Activated naive CD8-positive, alpha-beta T cell treated with anti-CD3 and anti-CD28 coated beads for 36 hours (primary cell): ENCODE measurements at places on chromosomes 2 and 18.

GRCh38 chr18:136433-136832 lies 21.9 kb upstream of the USP14 start:
- peak; percentile 38 for DNase-seq

DNA sequence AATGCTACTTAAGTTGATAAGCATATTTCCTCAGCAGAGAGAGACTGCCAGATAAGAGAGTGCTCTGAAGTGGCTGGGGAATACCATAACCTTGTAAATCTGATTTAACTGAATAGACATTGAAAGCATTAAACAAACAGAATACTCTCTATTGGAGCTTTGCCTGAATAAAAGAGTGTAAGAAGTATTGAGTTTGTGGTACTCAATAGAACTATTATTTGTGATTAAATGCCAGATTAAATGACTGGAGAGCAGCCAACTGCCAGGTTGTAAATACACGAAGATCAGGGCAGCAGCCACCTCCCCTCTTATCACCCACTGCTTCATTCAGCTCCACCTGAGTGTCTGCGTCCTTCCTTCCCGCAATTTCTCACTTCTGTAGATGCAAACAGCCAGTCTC lies 373.6 kb downstream of the DCDC2C start:
- DNase-seq, result no peak

DNA sequence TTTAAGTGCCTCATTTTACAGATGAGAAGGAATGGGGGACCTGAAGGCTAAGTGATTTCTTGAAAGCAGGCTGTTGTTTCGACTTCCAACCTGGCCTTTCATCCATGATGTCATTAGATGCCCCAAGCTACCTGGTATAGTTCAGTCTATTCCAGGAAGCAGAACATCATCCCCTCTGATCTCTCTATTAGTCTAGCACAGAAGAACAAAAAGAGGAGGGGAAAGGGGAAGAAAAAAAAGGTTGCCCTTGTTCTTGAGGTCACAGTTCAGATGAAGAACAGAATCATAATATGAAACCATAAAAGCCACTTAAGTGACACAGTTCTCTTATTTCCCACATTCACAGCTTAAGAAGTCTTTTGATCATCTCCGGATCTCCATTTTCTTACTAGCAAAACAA lies 386.2 kb upstream of the HNRNPA3 start:
- peak; percentile 34 for DNase-seq

DNA sequence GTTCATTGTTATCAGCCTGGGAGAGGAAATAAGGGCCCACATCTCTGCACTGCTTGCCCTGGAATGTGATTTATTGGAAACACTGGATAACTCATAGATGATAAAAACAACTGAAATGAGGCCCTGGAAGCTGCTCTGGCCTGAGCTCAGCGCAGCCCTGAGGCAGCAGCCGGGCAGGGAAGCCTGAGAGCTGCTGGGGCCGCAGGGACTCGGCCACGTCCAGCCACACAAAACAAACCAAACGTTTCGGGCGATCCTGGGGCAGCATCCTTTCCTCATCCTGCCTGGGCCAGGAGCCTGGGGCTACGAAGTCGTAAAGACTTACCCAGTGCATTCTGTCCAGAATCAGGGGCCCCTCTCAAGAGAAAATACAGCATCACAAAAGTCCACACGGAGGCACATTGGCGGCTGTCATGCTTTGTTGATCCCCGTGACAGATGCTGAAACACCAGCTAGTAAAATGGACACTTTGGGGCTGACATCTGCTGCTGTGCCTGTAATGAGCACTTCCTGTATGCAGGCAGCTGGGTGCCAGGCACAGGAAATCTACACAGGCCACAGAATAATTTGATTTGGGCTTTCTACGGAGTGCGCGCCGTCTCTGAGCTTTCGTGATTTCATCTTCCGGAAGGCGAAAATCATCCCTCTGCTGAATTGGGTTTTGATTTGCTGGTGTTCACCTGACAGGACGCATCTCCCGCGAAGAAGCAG lies 250.6 kb downstream of the EIPR1 start:
- no peak for DNase-seq

DNA sequence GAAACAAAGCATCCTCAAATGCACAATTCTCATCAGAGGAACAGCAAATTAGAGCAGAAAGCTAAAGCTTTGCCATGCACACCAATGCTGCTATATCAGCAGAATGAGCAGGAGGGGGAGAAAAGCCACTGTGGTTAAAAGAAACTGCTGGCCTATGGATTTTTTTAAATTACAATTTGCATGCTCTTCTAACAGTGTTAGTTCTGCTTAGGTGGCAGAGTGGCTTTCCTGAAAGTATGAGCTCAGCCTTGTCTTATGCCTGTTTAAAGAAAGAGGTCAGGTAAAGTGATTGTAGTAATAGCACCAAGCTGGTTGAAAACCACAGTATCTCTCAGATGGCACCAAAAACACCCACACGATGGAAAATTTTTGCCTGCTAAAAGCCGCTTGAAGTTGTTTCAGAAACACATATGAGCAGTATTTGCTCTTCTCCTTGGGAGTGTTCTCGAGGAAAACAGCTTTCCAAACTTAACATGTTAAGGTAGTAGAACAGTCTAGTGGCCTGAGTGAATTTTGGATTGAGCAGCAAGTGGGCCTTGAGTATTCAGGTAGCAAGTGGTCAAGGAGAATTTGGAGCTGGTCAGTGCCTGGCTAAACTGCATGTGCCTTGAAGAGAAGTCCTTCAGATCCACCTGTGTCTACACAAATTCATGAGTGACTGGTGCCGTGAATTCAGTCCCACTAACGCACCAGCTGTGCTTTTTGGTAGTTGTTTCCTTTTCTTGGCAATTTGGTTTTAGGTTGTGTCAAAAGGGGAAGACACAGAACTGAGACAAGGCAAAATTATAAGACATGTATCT lies 19.6 kb upstream of the NDUFV2 start:
- peak; percentile 66 for DNase-seq

GRCh38 chr2:68236103-68236734 lies 16.1 kb downstream of the PPP3R1 start:
- DNase-seq, result no peak

DNA sequence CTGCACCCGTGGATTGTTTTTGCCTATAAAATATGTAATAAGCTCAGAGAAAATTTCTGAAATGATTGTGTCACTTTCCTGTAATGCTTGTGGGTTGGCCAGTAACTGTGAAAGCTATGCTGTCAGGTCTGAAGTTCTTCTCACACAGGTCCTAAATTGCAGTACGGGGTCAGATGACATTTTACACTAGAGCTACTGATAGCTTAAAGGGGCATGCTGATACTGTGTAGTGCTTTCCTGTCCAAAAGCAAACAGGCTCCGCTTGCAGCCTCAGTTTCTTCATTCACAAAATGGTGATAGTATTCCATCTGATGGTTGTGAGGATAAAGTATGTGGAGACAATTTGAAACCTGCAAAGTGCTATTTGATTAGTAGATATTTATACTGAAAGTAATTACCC lies 7.6 kb upstream of the FARSB start:
- no peak for DNase-seq

- DNase-seq, result no peak
Observed at GRCh38 chr18:74445585-74445984, 11.5 kb downstream of the DIPK1C start.

DNA sequence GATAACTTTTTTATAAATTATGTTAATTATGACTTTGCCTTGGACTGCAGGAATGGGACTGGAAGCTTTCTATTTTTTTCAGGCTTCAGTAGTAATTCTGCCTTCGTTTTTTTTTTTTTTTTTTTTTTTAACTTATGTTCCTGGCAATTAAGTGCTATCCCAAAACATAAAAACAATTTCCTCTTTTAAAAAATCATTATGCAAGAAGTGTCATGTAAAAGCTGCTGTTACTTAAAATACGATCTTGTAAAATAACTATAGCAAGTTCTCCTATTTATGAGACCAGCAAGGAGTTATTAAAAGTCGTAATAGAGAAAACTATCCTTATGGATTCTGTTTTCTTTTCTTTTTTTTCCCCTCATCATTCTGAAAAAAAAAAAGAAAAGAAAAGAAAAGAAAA lies 301.6 kb upstream of the FBXO11 start:
- no peak for DNase-seq

DNA sequence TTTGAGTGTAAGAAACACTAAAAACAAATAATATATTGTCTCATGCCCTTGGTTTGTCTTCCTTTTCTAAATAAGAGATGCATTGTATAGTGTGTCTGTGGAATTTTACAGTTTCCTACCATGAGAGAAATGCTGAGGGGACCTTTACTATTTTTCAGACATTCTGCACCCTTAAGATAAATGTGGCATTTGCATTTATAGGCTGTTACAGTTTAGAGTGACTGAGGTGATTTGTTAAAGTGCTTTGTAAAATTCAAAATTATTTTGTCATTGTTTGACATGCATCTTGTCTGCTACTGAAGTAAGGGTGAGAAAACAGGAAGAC lies 78.9 kb upstream of the ZSWIM2 start:
- DNase-seq, result no peak

GRCh38 chr2:218876562-218877219 lies 4.0 kb upstream of the WNT10A start:
- DNase-seq, result peak; percentile 59

GRCh38 chr2:176136374-176137251 lies 7.1 kb downstream of the HOXD8 start:
- DNase-seq, result no peak

DNA sequence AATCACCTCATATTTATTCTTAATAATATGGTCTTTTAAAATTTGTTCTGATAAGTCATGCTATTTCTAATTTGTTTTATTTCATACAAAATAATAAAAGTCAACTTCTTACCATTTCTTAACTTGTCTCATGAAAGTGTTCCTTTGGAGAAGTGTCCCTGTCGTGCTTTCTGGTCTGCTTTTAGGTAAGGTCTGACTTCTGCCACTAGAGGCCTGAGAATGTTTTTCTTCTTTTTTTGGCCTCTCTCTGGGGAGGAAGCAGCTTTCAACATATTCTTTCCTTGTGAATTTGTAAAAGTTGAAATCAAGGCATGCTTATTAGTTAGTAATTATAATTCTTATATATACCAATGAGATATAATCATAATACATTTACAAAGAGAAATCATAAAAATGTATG lies 39.4 kb downstream of the MAP2 start:
- no peak for DNase-seq

DNA sequence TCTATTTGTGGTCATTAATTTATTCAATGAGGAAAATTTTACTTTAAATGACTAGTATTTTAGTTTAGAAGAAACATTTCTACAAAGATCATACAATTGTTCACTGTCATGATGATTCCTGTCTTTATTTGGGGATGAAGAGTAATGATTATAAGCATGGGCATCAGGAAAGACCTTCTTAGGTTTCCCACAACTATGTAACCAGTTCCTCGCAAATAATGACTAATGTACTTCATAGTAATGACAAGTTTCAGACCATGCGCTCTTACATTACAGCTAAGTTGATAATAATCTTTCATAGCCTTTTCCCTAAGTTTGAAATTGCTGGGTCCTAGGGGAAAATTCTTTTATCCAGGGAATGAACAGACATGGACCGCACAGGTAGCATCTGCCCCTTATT lies 90.5 kb downstream of the MYO5B start:
- DNase-seq, result no peak

DNA sequence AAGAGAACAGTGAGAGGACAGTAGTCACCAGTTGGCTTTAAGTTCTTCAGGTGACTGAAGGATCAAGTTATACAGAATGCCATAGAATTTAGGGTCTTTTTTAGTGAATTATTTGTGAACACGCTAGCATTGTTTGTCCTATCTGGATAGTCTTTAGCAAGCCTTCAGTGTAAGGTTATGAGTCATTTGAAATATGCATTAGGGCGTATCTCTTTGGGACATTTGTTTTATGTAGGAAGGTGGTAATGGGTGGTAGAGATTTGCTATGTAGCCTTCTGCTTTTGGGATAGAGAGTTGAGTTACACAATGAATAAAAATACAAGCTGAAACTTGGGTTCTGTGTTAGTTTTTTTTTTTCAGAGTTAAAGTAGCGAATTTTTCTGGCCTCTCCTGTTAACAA lies 13.0 kb downstream of the ACTR2 start:
- no peak for DNase-seq

GRCh38 chr2:180677930-180678624 lies 302.3 kb upstream of the UBE2E3 start:
- no peak for DNase-seq

- DNase-seq, result no peak
Observed at GRCh38 chr2:128377071-128377910, 58.6 kb upstream of the HS6ST1 start.

GRCh38 chr2:10538224-10538894 lies 90.2 kb upstream of the ODC1 start:
- no peak for DNase-seq

GRCh38 chr2:64018701-64019082 lies 536 bp downstream of the VPS54 start:
- no peak for DNase-seq

GRCh38 chr2:70513738-70514137 lies 39.9 kb downstream of the TGFA start:
- no peak for DNase-seq

- no peak for DNase-seq
Observed at GRCh38 chr2:181454686-181455450, 2.3 kb upstream of the ITGA4 start.

- DNase-seq, result no peak
Observed at GRCh38 chr2:106270471-106270891, 76.4 kb upstream of the UXS1 start.

DNA sequence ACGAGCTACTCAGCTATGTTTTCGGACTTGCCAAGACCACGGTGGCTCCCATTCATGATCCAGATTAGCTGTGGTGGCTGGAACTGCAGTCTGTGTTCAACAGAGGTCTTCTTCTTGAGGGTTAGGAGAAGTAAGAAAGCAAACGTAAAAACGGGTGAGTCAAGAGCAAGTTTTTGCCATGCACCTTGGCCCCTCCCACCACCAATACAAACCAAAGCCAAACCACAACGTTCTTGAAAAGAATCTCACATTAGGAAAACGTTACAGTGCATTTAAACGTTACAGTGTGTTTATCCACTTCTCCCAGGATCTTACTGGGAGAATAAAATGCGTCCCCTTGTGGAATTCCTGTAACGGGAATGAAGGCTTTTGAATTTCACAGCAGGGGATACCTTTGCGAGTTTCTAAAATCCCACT lies 725 bp downstream of the FBXO48 start:
- DNase-seq, result peak; percentile 60

DNA sequence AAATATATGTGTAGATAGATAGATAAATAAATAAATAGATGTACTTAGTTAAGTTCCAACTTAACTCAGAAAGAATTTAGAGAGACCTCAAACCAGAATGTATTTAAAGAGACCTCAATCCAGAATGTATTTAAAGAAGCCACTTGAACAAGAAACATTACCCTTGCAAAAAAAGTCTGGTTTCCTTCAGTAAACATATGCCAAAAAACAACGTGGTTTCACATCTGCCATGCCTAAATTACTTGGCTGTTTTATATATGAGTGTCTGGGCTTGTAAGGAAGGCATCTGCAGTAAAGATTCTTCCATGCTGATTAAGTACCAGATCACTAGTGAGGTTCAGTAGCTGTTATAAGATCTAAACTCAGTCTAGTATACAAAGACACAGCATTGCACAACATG lies 29.1 kb upstream of the RPE start:
- DNase-seq, result no peak

GRCh38 chr2:122186761-122187222 lies 431.3 kb downstream of the TSN start:
- DNase-seq, result no peak

- no peak for DNase-seq
Observed at GRCh38 chr18:59024829-59025228, 114.9 kb upstream of the SEC11C start.
